ENCODE measurements at places on chromosomes 5 and 9. TPM values are rescaled to one million over a fixed set of nuclear protein-coding genes. Genes with fewer than 3 reads are reported as not detected.

DNA sequence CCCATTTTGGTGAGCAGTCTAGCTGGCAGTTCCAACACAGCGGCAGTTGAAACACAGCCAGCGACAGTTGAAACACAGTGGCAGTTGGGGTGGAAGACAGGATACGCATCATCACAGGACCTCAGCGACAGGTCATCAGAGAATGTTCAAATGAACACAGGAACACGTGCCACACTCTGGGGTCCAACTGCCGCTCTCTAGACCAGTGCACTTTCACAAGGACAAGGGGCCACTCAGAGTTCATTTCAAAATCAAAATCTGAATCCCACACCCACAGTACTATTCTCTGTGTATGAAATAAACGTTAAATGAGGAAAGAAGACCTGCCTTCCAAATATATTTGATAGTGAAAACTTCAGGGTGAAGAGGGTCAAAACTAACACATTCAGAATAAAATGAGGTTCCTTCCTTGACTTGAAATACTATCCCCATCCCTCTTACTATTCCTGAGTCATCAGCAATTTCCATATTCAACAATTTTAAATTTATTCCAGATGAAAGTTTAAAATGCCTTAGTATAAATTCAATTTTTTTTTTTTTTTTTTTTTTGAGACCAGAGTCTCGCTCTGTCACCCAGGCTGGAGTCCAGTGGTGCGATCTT is 53.0 kb upstream of the SIMC1 start:
- DNase-seq: no peak

DNA sequence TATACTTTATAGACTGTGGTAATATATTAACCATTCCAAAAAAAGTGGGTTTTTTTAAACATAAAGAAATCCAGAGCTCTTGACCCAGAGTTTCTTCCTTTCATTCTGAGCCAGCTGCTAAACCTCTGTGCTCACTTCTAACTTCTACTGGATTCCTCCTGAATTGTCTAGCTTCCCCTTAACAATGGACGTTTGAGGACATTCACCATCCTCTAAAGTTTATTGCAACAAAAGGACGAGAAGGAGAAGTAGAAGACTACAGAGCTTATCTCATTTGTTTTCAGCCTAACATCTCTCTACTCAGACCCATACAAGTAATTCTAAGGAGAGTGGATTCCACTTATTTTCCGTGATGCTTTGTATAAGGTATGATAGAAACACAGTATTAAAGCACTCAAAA is 284.2 kb downstream of the MAST4 start:
- no peak for DNase-seq

DNA sequence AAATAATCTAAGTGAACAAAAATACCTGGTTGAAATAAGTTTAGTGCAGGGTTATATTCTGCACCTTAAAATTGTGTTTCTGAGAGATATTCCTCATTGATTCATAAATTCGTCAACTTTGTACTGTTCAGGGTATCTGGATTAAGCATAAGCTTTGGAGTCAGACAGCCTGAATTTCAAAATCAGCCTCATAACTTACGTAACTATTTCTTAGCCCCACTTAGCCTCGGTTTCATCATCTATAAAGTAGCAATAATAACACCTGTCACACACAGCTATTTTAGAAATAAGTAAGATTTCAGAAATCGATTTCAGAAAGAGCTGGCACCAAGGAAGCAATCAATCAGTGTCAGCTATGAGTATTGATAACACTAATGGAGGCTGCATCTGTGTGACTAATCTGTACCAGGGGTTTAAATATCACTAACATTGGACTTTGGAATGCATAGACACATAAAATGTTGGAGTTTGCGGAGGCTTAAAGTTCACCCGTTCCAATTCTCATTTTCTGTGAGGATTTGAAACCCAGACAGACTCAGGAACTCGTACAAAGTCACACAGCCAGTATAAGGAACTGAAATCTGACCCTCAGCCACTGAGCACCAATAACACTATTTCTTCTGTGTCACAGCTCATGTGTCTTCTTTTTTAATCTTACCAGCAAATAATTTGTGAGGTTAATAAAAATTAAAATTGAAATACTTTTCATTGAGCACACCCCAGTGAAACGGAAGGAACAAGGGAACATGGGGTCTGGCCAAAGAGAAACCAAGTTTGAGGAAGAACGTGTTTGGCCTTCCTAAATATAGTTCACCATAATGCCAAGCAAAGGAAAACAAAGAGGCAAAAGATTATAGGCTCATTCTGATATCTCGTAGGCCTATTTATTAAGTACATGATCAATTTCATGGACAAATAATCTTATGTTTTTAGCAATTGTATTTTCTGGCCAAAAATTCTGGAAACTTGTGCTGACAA is 194.4 kb upstream of the PTGER4 start:
- no peak for DNase-seq

GRCh38 chr9:125435776-125436612 is 174.4 kb downstream of the GAPVD1 start:
- DNase-seq: no peak

- peak; percentile 21 for DNase-seq
These were observed 139.8 kb downstream of the ELAVL2 start for GRCh38 chr9:23686257-23686656.

FST gene
- 0.33 TPM for total RNA-seq

GFI1B gene
- total RNA-seq: not detected

SPINK4 gene
- total RNA-seq: not detected

SOHLH1 gene
- total RNA-seq: not detected

IGIP gene
- total RNA-seq: 4.1 TPM

Measured in kidney epithelial cell (primary cell).